ENCODE measurements at places on chromosomes 2 and 18.

DNA sequence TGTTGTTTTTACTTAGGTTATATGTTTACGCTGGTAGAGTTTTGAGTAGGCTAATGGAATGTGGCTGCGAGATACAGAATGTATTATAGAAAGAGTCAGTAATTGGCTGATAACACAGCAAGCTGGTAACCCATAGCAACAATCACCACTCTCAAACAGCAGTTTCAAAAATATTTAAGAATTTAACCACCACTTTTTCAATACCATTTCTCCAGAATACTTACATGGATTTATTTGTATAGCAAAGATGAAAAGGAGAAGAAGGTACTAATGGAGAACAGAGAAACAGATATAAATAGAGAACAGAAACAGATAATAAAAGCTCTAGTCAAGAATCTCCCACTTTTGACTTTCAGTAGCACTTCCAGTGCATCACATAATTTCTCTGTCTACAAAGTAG is 188.3 kb upstream of the SLC39A10 start:
- DNase-seq = no peak

DNA sequence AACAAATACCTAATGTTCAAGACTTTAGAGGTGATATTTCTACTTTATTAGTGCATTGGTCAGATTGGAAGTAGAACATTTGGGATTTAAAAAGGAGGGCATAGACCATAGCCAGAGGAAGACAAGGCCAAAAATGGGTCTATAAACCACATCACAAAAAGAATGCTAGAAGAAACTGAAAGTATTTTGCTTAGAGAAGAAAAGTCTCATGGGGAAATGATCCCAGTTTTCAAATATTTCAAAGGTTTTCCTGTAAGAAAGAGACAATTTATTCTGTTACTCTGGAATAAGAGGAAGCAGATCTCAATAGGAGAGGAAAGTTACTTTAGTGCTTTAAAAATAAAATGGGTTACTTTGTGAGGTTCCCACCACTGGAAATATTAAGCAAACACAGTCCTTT is 341.4 kb downstream of the TNS1 start:
- DNase-seq = no peak

- no peak for DNase-seq
Measured at GRCh38 chr2:232873909-232874641, 4.0 kb downstream of the SNORC start.

- no peak for DNase-seq
Measured at GRCh38 chr2:190940454-190940853, 59.8 kb downstream of the GLS start.

DNA sequence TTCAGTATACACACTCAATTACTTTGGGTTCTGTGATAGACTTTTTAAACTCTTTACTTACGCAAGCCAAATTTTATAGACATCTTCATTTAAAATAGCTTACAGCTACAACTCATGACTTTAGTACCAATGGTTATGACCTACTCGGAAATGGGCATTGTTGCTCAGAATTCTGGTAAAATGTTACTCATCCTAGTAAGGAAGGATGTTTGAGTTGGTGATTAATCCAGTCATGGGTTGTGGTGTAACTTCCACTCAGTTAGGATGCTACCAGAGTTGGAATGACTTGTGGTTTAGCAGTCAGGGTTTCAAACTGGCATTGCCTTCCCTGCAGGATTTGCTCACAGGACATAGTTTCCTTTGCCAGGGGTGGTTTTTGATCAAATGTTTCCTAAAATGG is 7.4 kb upstream of the NPC1 start:
- DNase-seq = no peak

DNA sequence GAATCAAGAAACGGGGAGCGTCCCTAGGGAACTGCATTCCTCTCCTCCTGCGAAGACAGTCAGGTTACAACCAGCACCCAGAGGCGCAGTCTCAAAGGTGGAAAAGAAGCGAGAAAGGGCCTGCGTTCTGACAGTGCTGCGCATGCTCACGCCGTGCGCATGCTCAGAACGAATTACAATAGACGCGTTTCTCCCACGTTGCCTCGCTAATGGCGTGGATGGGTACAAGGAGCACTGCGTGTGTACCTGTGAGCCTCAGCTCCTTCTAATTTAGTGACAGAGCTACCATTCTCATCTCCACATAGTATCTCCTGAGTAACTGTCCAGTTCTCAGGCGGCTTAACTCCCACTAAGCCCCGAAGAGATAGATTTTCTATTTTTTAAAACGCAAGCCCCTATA is 448.8 kb downstream of the TXNL1 start:
- no peak for DNase-seq

DNA sequence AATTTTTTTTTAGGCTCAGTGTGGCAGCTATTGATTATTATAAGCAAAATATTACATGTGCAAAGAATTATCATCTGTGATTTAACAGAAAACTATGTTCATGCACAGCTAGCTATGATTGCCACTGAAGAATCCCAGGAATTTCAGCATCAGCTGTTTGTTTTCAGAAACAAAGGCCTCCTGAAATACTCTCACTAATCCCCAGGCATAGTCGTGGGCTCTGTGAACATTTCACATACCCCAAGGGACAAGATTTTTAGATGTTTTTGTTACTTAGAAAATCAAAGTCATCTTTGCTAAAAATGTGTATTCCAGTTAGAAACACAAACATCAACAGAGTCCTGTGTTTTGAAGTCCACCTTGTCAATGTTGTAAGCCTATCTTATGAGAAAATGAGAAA is 156.1 kb downstream of the MYO1B start:
- no peak for DNase-seq
